ENCODE measurements at places on chromosomes 5 and 9. TPM values are rescaled to one million over a fixed set of nuclear protein-coding genes. Genes with fewer than 3 reads are reported as not detected.

Gene CORO2A
- total RNA-seq, result 1.8 TPM

Gene PCDHGB3
- 0.14 TPM for total RNA-seq

Gene MYORG
- total RNA-seq, result 6.9 TPM

Gene EPB41L4A
- total RNA-seq, result 2.5 TPM

Gene MVB12B
- total RNA-seq, result 5.7 TPM

Gene S1PR3
- 93.6 TPM for total RNA-seq

Gene BAG1
- 127 TPM for total RNA-seq

Gene RABGAP1
- total RNA-seq, result 14.5 TPM

Gene WDR38
- total RNA-seq, result 0.14 TPM

Gene CCDC183
- 0.19 TPM for total RNA-seq

Gene RANBP17
- 3.2 TPM for total RNA-seq

Gene ANKRD34B
- 0.03 TPM for total RNA-seq

Gene PROB1
- 0.19 TPM for total RNA-seq

Gene KCNIP1
- total RNA-seq, result not detected

Gene IL3
- not detected for total RNA-seq
